ENCODE measurements at places on chromosomes 3 and 15.

DNA sequence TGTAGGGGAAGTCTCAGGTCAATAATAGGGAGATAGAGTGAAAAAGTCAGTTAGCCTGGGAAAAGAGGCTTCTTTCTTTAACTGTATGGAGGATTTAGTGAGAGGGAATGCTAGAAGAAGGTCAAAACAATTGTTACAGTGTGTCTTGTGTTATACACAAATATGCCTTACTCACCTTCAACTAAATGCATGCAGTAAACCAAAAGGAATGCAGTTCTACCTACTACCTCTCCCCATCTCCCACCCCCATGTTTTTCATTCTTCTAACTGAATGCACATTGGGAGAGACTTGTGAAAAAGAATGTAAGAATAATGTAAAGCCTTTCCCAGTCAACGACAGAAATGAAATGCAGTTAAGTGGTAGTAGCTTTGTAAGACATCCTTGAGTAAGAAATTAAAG lies 33.8 kb downstream of the CCDC66 start:
- DNase-seq: no peak

- no peak for DNase-seq
These were observed 20.7 kb downstream of the SPATA12 start for GRCh38 chr3:57081173-57081572.

DNA sequence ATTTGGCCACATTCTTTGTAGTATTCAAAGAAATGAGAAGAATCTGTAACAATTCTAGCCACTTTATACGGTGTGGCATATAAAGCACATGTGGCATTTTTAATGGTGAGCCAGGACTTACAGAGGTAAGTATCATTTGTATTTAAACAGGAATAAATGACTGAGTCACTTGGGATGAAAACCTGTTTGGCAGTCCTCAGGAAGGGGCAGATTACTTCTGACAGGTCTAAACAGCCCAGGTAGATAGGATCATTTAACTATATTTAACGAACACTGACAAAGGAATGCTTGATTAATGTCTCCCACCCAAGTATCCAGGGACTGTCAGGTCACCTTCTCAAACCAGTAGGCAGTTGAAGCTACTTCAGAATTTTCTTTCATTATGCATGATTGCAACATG lies 241.5 kb upstream of the SATB1 start:
- no peak for DNase-seq

- no peak for DNase-seq
These were observed 205.9 kb upstream of the CDIN1 start for GRCh38 chr15:36373550-36373949.

- no peak for DNase-seq
These were observed 368.1 kb upstream of the UBE2E2 start for GRCh38 chr3:22835041-22835440.

GRCh38 chr3:130760922-130761321 lies 14.3 kb upstream of the PIK3R4 start:
- DNase-seq: no peak
